Stimulated activated CD8-positive, alpha-beta memory T cell treated with anti-CD3 and anti-CD28 coated beads, Interleukin-4, amount 100 ng/mL, for 1 hour (primary cell): ENCODE measurements at places on chromosomes 6 and 20.

- no peak for DNase-seq
Measured at GRCh38 chr6:152783217-152783878, 32.8 kb downstream of the VIP start.

DNA sequence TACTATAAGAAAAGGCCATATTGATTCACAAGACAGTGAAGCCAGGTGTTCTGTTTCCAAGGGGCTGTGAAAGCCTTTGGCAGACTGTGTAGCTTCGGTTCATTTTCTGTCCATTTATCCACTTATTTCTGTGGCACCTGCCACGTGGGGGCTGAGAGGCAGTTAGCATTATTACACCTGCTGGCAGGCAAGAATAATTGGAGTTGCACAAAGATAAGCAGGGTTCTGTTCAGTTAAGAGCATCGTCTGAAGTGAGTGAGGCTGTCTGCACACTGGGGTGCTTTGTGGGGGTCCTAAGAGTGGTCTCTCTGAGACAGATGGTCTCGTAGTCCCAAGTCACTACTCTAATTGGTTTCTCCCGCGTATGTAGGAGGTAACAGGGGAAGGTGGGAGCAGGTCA, 60.6 kb upstream of the CCN6 start:
- DNase-seq: no peak

DNA sequence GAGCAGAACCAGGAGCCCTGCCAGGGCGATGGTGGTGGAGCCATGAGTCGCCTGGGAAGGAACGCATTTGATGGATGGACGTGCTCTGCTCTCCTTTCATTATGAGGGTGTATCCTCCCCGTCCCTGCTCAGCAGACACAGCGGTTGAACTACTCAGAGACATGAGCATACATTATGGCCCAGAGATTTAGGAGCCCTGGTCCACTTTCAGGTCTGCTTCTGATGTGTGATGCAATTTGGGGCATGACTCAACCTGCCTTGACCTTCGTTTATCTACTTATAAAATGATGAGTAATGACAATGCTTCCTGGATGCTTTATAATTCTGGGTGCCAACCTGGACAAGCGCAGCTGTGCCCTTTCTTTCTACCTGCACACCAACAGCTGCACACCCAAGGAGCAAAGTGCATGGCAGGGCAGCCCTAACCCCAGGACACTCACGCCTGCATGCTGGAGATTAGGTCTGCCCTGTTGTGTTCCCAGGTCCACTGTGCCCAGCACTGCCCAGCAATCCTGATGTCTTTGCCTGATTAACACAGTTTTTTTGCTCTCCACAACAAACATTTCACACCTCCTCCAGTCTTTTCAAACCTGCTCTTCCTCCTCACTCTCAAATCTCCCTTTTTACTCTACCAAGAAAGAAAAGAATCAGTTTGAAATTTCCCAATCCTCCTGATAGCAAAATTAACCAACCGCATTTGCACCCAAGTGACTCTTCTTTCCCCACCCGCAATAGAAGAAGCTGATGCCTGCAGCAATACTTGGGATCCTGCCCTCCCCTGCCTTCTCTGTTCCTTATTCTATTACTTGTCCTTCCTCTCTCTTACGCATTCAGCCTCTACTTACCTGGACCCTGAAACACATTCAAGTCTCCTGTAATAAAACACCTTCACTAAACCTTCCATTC, 81.2 kb downstream of the EZR start:
- no peak for DNase-seq

GRCh38 chr20:61556673-61557072, 304.6 kb downstream of the CDH4 start:
- no peak for DNase-seq

GRCh38 chr20:14712302-14712739, 374.9 kb upstream of the FLRT3 start:
- DNase-seq: no peak

DNA sequence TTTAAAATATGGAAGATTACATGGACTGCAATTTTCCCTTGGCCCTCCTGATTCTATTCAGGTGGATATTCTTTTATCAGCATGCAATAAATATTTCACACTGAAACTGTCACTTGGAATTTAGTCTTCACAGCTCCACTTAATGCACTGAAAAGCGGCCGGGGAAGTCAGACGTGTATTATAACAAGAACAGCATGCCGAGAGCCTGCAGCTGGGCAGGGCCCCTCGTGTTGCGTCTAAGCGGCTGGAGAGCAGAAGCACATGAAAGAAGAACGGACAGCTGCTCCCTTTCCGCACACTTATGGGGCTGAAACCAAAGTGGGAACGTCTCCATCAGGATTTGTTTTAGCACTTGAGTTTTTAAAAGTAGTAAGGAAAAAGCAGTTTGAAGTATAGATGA, 57.2 kb downstream of the LYRM4 start:
- DNase-seq: no peak

- no peak for DNase-seq
Measured at GRCh38 chr6:70846207-70846835, 110.5 kb downstream of the B3GAT2 start.

DNA sequence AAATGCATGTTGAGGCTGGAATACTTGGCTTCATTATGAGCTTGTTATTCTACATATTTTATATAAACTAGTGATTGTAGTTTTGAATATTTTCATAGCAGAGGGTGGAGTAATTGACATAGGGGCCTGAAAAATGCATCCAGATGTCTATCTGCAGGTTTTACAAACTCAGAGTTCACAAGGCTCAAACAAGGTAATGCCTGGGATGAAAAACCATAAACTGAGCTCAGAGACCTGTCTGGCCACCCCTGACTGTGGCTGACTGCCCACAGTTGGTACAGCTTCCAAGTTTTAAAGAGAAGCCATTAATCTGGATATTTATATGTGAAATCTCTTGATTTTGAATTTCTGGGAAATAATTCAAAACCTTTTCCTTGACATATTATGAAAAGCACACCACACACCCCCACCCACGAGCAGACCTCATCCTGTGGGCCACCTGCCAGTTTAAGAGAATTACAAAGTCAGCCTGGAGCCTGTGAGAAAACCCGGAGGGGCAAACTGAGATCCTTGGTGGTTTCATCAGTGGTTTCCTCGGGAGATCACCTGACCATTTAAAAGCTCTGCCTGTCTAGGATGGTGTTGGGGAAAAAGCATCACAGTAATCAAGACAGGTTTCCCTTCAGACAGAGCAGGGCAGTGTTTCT, 230.1 kb downstream of the SAMD5 start:
- no peak for DNase-seq

DNA sequence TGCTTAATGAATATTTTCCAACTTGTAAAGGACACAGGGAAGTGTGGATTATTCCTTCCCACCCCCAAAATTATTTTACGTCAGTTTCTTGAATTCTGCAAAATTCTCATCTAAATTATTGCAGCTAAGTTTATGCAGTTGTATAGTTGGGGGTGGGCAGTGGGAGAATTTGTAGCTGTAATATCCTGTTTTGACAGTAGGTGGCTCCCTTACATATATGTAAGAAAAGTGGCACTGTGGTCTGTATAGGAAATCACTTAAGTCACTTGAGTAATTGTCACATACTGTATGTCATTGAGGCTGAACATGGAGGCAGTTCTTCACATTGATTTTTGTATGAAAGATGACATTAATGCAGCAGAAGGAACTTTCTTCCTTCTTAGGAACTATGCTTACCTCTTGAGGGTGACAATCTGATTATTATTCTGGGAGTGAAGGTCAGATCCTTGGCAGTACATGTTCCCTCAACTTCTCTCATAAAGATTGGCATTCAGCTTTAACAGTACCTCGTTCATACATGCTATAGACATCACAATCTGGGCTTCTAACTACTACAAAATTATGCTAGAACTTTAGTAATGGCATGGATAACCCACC, 14.6 kb upstream of the CFAP206 start:
- no peak for DNase-seq
